ENCODE measurements at places on chromosomes 5 and 9.

GRCh38 chr5:135875567-135875966 lies 20.1 kb downstream of the IL9 start:
- DNase-seq = no peak

DNA sequence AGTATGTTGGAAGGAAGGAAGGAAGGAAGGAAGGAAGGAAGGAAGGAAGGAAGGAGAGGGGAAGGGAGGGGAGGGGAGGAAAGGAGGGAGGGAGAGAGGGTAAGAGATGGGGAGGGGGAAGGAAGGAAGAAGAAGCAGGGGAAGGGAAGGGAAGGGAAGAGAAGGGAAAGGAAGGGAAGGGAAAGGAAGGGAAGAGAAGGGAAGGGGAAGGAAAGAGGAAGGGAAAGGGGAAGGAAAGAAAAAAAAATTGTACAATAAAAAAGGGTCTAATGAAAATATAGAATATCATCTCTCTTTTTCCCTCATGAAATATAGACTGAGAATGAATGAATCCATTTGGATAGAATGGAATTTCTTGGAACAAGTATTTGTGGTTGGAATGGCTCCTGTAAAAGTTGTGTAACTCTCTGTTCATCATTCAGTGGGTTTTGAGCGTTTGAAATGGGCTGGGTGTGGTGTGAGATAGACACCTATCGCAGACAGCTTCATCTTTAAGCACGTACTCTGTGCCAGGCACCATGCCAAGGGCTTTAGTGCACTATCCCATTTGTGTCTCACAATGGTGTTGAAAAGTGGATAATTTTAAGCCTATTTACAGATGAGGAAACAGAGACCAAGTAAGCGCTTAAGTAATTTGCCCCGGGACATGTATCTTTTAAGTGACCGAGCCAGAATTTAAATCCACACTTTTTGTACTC lies 11.6 kb upstream of the PAPPA start:
- no peak for DNase-seq

DNA sequence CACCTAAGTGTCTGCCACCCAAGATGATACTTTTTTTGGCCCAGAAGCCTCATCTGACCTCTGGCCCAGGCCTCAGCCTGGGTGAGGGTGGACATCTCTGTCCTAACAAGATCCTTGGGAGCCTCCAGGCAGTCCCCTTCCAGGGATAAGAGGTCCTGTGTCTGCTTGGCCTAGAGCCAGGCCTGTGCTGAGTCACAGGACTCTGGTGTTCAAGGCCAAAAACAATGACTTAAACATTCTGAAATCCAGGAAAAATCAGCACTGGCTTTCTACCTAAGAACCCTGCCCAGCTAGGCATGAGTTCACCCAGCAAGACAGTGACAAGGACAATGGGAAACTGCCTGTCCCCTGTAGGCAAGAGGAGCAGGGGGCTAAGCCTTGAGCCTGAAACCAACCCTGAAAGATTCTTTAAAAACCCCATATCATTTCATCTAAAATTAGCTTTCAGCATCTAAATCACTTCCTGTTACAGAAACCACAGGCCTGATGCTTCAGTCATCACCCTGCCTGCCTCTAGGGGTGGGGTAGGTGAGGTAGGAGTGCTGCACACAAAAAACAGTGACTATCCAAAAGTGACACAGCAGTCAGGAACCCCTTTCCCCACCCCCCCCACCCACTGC lies 29.9 kb downstream of the CSF2 start:
- DNase-seq = peak; percentile 85

DNA sequence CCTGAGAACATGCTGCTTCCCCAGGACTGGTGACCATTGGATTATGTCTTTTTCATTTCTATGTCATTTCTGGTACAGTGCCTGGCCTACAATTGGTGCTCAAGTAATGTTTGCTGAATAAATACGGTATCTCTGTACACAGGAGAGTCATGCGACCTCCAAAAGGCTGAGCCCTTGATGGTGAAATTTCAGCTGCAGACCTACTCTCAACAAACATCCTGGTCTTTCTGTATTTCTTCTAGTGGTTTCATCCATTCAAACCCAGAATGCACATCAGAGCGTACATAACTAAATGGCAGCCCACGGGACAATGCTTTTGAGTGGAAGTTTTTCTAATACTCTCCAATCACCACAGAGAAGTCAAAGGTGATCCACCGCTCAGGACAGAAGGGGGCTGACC lies 62.6 kb upstream of the RPS23 start:
- no peak for DNase-seq

GRCh38 chr9:31702957-31703356 lies 681.5 kb upstream of the ACO1 start:
- DNase-seq = no peak
